ENCODE measurements at places on chromosomes 11 and 22. TPM values are rescaled to one million over a fixed set of nuclear protein-coding genes. Genes with fewer than 3 reads are reported as not detected.

ABTB2 gene
- total RNA-seq = 12.2 TPM

PLAAT2 gene
- total RNA-seq = 0.52 TPM

TMEM191C gene
- total RNA-seq = 3.4 TPM

MMP1 gene
- 0.64 TPM for total RNA-seq

CD3D gene
- total RNA-seq = 0.61 TPM

DNA sequence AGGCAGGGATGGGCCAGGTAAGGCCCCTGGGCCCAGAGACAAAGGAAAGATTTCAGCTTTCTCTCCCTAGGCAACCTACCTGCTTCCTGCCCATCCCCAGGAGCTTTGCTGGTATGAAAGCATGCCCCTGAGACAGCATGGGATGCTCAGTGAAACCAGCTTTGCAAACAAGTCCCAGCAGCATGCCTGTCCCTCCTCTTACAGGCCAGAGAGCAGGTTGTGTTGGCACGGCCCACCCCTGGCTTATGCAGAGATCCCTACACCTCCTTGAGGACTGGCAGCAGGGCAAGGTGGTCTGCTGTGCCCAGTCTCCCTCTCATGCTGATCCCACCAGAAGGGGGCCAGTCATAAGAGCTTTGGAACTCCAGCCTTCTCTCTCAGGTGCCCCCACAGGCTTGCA, 3.1 kb downstream of the SCN4B start:
- no peak for DNase-seq

DNA sequence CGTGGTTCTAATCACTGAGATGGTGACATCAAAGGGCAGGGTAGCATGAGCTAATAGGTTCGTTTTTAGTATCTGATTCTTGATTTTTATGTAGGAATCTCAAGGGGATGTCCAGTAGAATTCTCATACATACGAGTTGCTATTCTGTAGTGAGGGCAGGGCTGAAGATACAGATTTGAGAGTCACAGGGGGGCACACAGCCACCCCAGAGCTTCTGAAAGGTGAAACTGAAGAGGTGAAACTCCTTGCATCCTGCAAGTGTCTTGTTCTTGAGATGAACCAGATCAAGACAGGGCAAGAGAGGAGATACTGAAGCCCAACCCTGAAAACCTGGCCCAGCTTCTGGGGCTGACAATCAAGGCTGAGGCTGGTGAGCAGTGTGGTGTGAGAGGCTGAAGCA, 35.6 kb upstream of the TMEM123 start:
- no peak for DNase-seq

DNA sequence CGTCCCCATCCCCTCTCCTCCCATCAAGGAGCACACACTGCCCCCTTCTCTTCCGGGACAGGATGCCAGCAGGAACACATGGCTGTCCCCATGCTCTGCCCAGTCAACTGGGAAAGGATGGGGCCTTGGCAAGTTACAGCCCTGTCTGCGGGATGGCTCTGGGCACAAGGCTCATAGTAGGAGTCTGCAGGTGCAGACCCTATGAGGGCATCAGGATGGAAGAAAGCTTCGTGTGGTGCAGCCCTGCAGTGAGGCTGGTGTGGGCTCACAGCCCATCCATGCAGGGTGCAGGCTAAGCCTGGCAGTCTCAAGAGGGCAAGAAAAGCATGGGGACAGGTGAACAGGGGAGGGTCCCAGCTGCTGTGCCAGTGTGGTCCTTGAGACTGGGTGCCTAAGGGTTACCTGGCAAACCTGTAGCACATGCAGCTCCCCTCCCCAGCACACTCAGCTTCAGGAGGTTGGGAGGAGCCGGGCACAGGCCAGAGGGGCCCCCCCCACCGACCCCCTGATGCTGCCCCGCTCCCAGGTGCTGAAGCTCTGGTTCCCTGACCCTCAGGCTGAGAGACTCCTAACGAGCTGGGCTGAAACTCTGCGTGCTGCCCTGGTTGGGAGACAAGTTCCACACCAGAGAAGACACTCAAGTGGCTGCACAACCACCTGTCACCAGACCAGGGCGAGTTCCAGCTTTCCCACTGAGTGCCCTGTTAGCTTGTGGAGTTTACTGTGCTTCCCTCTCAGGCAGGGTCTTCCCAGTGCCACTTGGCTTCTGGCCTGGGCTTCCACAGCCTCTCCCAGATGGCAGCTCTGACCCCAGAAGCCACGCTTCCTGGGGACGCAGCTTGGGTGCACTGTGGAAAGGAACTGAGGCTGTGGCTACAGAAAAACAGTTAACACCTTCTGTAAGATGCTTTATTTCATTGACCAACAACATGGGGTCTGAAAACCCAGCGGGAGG, 3.3 kb upstream of the SCARF2 start:
- no peak for DNase-seq

DNA sequence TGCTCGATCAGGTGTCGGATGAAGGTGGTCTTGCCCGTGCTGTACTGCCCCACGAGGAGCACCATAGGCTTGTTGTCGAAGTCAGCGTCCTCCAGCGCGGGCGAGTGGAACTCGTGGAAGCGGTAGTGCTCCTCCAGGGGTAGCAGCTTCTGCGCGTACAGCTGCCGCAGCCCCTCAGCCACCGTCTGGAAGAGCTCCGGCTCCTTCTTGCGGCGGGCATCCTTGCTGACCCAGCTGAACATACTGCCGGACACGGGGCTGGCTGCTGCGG, 263 bp downstream of the EHD1 start:
- no peak for DNase-seq

- DNase-seq = no peak
These were observed 725.0 kb downstream of the METTL15 start for GRCh38 chr11:28833169-28833568.

GRCh38 chr11:20066783-20067156, 93.5 kb downstream of the DBX1 start:
- DNase-seq = no peak

GRCh38 chr11:112363527-112363926, 102.9 kb upstream of the PLET1 start:
- peak; percentile 26 for DNase-seq

GRCh38 chr11:69654660-69655478, 13.9 kb downstream of the CCND1 start:
- no peak for DNase-seq
